ENCODE measurements at places on chromosomes 7 and 10. TPM values are rescaled to one million over a fixed set of nuclear protein-coding genes. Genes with fewer than 3 reads are reported as not detected.

The SLC13A1 gene
- not detected for total RNA-seq

The TMED4 gene
- 67.1 TPM for total RNA-seq

The HGF gene
- total RNA-seq: not detected

The DNMBP gene
- total RNA-seq: 3.2 TPM

The DGKB gene
- not detected for total RNA-seq

The PRPS1L1 gene
- not detected for total RNA-seq

The SVOPL gene
- total RNA-seq: not detected

Measured in activated naive CD4-positive, alpha-beta T cell treated with anti-CD3 and anti-CD28 coated beads, Interleukin-2, amount 50 U/mL, for 72 hours (primary cell).